ENCODE measurements at places on chromosomes 11 and 22.

GRCh38 chr22:39731881-39732555, 161.5 kb downstream of the CACNA1I start:
- no peak for DNase-seq

- no peak for DNase-seq
Measured at GRCh38 chr11:130890039-130890745, 26.1 kb downstream of the SNX19 start.

GRCh38 chr11:115462004-115462541, 42.1 kb downstream of the CADM1 start:
- no peak for DNase-seq

- DNase-seq = no peak
Measured at GRCh38 chr11:119935349-119935925, 202.5 kb downstream of the TRIM29 start.

- DNase-seq = no peak
Measured at GRCh38 chr11:76560219-76560618, 110.3 kb downstream of the LRRC32 start.

DNA sequence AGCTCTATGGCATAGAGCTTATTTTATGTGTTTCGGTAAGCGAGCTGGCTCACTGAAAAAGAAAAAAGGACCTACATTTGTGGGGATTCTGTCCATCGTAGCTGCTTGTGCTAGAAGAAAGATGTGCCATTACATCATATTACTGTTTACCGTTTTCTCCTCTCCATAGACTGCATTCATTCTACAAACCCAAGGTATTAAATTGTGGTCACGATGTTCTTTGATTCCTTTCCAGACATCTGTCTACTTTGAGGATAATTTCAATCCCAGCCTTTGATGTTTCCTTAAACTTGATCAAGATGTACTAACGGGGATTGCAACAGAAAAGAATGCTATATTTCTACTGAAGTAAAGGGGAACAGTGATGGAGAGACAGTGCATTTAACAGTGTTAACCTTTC, 5.5 kb upstream of the OR52N1 start:
- no peak for DNase-seq

- no peak for DNase-seq
Measured at GRCh38 chr11:17611049-17611448, 64.0 kb downstream of the OTOG start.

DNA sequence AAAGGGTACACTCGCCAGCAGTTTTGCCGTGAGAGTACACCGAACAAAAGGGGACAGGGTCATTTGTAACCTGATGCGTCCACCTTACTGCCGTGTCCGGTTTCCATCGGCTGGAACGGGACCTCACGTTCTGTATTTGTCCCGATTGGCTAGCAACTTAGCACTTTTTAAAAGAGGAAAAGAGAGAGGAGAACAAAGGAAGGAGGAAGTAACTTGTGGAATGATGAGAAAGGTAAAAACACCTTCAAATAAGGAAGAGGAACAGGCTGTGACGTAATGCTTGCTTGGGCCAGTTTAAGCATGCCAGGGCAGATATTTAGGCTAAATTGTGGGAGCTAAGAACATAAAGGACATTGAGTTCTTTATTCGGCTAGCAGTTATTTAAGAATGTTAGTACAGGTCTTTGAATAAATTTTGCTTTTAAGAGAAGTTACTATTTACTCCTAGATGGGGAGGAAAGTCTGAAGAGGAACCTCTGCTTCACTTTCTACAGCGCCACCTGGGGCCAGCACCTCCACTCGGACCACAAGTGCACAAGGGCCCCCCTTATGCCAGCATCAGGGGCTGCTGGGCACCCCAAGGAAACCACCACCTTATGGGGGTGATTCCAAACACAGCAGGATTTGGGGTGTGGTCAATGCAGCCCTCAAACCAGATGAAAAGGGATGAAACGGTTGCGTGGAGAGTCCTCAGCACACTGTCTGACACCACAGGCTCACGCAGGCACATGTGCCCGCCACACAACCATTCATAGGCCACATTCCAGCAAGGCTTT, 5.8 kb downstream of the ARSA start:
- no peak for DNase-seq

- no peak for DNase-seq
Measured at GRCh38 chr22:37209140-37209845, 3.0 kb downstream of the SSTR3 start.

GRCh38 chr11:9759519-9760192, 95.8 kb downstream of the SWAP70 start:
- no peak for DNase-seq

- DNase-seq = no peak
Measured at GRCh38 chr11:67662835-67663531, 11.4 kb downstream of the ALDH3B2 start.

DNA sequence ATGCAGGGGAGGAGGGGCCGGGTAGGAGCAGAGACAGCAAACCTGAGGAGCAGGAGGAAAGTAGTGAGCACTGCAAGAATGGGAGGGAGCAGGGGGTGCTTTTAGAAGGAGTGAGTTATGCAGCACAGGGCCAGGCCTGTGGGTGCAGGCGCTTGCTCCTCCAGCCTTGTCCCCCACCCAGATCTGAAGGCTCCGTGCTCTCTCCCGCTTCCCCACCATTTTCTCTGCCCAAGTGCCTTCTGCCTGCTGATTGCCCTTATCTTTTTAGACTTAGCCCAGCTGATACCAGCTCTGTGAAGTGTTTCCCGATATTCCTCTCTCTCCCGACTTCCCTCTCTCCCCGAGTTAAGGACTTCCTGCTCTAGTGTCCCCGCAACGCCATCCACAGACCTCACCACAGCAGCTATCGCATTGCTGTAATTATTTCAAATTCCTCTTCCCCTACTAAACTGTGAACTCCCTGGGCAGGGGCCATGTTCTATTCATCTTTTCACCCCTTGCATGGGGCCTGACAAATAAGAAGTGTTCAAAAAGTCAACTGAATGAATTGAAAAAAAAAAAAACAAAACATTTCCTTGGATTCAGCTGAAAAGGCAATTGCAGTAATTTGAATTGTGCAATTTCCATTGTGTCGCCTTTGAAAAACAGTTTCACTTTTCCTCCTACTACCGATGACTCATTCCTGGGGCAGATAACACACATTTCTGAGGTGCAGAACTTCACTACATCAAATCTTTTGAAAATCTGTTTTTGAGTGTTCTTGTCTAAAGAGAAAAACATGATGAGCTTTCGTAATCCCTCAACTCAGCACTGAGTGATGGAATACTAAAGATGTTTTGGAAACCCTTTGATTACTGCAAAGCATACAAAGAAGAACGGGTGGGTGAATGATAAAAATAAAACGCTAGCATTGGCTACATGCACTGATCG, 69.7 kb upstream of the BMAL1 start:
- DNase-seq = no peak

DNA sequence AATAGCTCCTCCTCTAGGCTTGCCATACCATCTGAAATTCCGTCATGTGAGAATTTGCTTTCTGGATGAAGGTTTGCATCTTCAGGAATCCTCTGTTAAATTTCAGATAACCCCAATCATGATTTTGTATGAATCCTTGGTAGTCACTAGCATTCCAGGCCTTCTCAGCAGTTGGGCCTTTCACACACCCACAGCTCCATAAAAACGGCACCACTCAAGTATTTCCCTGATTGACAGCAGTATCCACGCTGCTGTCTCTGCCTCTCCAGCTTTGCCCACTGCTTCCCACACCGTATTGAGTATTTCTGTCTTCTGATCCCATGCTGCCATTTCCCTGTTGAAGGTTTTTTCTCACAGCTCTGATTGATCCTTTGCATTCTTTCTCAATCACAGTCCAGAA, 208.7 kb upstream of the NCAM1 start:
- DNase-seq = no peak

DNA sequence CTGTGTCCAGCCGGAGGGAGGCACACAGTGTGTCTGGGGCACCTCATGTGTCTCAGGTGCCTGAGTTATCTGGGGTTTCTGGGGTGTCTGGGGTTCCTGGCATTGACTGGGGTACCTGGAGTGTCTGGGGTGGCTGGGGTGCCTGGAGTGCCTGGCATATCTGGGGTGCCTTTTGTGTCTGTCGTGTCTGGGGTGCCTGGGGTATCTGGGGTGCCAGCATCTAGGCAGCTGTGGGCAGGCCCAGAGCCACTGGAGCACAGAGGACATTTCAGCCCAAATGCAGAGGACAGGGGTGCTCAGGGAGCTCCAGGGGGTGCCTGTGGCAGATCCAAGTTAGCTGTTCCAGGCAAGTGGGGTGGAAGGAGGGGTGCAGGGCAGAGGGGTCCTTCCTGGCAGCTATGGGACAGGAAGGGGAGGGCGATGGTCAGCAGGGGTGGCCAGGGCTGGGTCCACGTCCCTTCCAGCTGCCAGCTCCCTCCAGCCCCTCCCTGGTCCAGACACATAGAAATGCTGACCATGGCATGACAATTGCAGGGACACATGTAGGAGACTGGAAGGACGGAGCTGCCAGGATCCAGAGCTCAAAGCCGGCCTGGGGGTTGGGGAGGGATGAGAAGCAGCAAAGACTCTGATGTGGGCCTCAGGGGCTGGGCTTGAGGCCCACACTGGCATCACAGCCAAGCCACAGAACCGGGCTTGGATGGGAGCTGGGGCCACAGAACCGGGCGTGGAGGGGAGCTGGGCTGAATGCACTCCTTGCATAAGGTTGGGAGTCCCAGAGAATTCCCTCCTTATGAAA, 133.0 kb downstream of the BRD1 start:
- no peak for DNase-seq

DNA sequence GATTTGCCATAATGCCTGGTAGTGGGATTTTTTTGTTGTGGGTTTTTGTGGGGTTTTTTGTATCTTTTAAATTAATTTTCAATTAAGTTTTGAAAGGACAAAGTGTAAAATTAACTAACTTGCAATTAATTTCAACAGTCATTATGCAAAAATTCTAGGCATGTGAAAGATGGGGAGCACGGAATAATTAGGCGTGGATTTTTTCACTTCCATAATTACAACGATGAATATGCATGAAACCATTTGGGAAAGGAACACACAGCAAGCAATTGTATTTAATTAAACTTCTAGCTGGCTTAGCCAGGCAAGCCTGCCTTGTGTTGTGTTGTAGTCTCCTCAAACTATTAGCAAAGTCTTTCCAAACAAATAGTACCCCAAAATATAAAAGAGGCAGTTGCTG, 87.8 kb downstream of the COMMD9 start:
- no peak for DNase-seq

DNA sequence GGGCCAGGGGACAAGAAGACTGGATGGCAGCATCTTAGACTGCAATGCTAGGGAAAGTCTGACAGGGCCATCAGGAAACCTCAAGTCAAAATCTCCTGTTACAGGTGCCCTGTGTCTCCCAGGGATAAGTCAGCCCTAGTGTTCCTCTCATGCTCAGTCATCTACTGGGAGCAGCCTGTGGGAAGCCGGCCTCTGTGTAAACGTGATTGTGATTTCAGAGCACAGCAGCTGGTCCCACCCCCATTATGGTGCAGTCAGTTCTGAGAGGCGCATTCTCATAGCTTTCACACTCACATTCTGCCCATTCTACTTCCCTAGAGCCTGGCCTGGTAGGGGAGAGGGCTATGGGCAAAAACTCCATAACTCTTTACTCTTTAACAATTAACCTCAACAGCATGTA, 7.2 kb upstream of the SLN start:
- no peak for DNase-seq

DNA sequence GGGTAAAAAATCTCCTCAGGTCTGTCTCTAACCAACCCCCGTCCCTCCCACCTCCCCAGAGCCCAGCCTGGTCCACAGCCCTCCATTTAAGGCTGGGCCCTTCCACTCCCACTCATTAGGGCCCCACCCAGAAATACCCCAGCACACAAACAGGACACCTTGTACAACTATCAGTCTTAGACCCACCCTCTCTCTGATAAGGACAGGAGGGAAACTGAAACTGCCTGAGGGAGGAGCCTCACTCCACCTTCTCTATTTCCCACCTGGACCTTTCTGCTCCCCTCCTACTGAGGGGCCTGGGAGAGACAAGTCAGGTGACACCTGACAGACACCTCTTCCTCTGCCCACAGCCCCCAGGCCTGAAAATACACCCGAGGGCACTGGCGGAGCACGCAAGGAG, 90.2 kb downstream of the PLEKHA7 start:
- no peak for DNase-seq

DNA sequence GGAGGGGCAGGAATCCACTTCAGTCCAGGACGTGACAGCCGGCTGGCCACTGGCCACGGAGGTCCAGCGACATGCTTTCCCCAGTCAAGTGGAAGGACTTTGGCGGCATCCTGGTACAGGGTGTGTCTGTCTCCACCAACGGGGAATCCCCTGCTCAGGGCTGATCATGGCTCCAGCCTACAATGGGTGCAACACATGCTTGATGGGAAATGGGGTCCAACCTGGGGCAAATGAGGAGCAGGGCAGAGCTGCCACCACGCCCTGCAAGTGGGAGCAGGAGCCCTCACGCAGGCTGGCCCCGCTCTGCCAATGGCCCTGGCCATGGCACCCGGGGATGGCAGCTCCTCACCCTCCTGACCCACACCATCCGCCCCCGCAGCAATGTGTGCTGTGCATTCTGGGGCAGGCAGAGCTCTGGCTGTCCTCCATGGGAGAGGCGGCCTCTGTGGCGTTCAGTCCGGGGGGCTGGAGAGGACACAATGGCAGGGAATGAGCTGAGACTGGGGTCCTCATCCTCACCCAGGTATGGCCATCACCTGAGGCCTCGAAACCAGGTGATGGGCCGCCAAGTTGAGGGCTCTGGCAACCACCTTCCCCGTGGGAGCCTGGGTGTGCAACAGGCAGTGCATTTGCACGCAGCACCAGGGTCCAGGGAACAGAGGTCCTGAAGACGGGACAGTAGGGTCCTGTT, 5.8 kb upstream of the SEPTIN5 start:
- DNase-seq = no peak

DNA sequence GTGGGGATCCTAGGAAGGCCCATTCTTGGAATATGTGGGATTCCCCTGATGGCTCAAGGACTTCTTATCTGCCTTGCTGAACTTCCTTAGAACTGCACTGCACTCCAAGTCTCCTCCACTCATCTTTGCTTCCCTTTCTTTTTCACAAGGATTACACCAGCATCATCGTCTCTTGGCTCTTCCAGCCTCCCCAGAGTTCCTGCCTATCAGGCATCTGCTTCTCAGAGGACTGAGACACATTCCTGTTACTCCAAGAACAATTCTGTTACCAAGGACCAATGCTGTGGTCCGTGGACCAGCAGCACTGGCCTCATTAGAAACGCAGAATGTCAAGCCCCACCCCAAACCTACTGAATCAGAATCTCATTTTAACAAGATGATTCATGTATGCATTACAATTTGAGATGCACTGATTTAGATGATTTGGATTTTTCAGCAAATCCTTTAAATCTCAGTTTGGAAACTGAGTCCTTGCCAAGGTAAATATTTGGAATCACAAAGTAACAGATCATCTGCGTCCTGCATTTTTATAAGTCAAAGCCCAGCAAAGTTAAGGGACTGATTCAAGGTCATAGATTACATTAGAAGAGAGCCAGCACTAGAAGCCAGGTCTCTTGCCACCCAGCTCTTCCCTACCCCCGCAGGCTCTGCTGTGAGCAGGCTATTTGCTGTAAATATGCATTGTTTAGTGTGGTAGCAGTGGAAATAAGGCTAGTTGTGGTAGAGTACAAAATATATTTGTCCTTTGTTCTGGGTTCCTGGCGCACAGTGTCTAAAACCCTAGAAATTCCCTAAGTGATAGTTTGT, 110.9 kb downstream of the SWAP70 start:
- no peak for DNase-seq

- no peak for DNase-seq
Measured at GRCh38 chr22:17797721-17798559, 23.7 kb upstream of the BID start.
